ENCODE measurements at places on chromosomes 2 and 18.

DNA sequence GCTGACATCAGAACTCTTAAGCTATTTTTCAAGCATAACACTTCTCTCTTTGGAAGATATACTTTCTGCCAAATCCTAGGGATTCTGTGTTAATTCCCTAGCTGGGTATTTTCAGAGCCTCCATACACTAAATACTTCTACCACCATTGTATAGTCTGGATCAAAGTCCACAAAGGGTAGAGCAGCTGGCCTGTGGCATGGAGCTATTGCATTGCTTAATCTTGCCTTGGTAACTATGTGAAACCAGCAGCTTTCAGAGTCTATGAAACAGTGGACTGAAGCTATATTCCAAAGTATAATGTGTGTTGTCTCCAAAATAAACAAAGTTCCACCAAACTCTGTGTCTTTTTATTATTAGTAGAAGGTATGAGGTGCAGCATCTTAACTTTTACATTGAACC lies 296.9 kb upstream of the CDH19 start:
- H3K4me3 ChIP-seq = no peak overlapping the region
- no peak for DNase-seq
- no peaks in the 10 kb centered on the region for H3K36me3 ChIP-seq
- no peaks in the 10 kb centered on the region for H3K27me3 ChIP-seq
- H3K4me1 ChIP-seq = no peaks in the 10 kb centered on the region

DNA sequence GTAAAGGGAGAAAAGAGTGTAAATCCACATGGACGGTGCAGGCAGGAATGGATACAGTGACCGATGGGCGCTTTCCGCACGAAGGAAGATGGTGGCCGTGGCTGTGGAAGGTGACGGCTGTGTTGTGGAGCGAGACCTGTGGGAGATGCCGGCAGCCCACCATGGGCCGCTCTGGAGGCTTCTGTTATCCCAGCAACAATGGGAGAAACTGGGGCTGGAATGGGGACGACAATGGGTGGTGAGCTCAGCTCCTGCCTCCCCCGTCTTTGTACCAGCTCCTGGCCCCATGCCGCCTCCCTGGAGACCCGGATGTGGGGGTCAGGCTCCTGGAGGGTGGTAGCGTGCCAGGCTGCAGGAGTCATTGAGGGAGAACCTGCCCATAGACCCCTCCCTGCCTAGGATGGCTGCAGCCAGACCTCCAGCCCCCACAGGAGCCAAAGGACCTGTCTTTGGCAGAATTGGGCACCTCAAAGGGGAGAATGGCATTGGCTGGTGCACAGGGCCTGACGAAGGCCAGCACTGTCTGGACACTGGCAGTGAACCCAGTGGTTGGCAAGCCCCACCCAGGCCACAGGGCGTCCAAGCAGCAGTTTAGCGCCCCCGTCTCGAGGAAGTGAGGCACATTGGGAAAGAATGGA lies 72.6 kb downstream of the SLC66A2 start:
- H3K4me3 ChIP-seq = no peak overlapping the region

DNA sequence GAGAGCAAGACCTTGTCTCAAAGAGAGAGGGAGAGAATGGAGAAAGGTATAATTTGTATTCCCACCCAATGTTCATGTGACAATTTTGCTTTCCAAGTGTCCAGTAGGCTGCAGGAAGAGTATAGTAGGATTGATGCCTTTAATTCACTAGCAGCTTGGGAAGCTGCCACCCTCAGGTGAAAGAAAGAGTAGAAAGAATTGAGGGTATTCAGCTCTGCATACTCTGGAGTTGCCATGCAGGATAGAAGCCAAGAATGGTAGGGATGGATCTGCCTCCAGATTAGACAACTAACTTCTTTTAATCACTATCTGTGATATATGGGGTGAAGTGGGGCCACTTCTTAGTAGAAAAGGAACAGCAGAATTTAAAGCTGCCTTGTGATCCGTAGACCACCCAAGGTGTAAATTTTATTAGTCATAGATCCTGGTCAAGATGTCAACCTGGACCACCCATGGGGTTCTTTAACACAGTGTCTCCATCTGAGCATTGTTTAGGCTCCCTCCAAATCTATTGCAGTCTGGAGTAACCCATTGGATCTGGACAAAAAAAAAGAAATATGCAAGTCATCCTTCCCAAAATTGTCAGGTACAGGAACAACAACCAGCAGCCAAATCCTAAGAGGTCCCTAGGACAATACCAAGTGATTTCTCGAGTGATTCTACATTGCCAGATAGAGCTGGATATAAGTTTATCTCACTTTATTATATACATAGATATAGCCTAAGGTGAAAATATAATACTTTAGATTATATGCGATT lies 33.1 kb upstream of the DTNA start:
- no peaks in the 10 kb centered on the region for H3K4me1 ChIP-seq
- H3K27ac ChIP-seq = no peak overlapping the region
- no peak for DNase-seq
- H3K27me3 ChIP-seq = peaks cover 3% of the 10 kb centered on the region
- no peaks in the 10 kb centered on the region for H3K36me3 ChIP-seq
- H3K4me3 ChIP-seq = no peak overlapping the region

DNA sequence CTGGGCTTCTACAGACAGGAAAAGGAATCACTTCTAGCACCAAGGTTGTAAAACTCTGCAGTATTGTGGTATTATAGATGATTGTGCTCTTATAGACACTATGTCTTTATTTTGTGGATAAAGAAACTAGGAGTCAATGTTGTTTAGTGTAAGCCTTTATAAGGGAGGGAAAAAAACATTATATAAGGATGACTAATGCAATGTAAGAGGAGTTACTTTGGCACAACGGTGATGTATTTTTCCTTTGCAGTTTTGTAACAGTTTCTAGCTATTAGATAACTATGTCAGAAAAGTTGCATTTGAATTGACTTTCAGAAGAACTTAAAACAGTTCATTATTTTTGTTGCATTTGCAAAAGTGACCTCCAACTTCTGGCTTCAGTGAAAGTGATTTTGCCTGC lies 545.4 kb downstream of the CCDC85A start:
- no peak overlapping the region for H3K4me3 ChIP-seq
- H3K36me3 ChIP-seq = no peaks in the 10 kb centered on the region
- H3K27me3 ChIP-seq = no peaks in the 10 kb centered on the region
- no peak overlapping the region for H3K27ac ChIP-seq

- H3K4me3 ChIP-seq = no peak overlapping the region
- peaks cover 8% of the 10 kb centered on the region for H3K4me1 ChIP-seq
- DNase-seq = no peak
- H3K36me3 ChIP-seq = no peaks in the 10 kb centered on the region
Measured at GRCh38 chr18:10442551-10442971, 11.9 kb upstream of the APCDD1 start.

DNA sequence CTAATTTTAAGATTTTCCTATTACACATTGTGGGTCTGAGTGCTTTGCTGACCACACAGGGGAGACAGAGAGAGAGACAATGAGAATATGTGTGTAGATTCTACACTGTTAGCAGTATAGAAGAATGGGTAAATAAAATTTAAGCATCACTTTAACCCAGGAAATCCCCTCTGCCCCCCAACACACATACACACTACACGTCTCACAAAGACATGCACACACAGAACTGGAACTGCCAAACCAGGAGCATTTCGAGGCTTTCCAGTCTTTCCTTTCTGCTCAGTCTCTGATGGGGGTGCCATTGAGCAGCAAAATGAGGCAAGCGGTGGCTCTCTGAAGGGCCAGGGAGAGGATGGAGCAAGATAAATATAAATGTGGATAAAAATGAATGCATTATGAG lies 2.5 kb downstream of the MERTK start:
- no peaks in the 10 kb centered on the region for H3K36me3 ChIP-seq
- DNase-seq = peak; percentile 38
- peaks cover 4% of the 10 kb centered on the region for H3K4me1 ChIP-seq
- no peak overlapping the region for H3K4me3 ChIP-seq

DNA sequence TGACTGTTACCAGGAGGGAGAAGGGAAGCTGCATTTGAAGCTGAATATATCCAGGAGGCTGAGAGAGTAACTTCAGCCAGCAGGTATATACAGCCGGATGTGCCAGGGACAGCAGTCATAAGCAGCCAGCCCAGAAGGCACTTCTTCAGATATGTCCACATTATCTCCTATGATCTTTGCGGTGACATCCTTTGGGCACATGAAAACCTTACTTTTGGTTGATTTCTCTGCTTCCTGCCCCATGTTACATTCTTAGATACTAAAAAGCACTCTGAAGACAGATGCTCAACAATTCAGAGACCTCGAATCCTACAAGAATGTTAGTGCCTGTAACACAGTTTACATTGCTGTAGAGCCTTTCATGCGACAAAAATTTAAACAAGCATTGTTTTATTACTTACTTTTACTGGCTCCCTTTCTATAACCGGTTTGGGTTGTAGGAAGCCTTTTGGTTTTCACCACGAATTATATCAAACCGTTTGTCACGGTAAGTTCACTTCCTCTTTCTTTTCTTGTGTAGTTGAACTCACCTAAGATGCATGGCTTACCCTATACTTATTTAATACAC lies 50.3 kb upstream of the TLK1 start:
- H3K4me3 ChIP-seq = no peak overlapping the region
- H3K36me3 ChIP-seq = no peaks in the 10 kb centered on the region
- peak overlapping the region; percentile 87 for H3K27ac ChIP-seq

- DNase-seq = no peak
- no peak overlapping the region for H3K27ac ChIP-seq
- no peaks in the 10 kb centered on the region for H3K4me1 ChIP-seq
- no peak overlapping the region for H3K4me3 ChIP-seq
- H3K36me3 ChIP-seq = no peaks in the 10 kb centered on the region
Measured at GRCh38 chr2:68512966-68513365, 45.6 kb downstream of the APLF start.

GRCh38 chr2:95799892-95800291 lies 191.7 kb downstream of the ANKRD36C start:
- no peak overlapping the region for H3K4me3 ChIP-seq
- no peaks in the 10 kb centered on the region for H3K36me3 ChIP-seq
- no peaks in the 10 kb centered on the region for H3K4me1 ChIP-seq

- no peaks in the 10 kb centered on the region for H3K27me3 ChIP-seq
- H3K4me1 ChIP-seq = peaks cover 8% of the 10 kb centered on the region
- no peak for DNase-seq
- H3K27ac ChIP-seq = no peak overlapping the region
- no peak overlapping the region for H3K4me3 ChIP-seq
- no peaks in the 10 kb centered on the region for H3K36me3 ChIP-seq
Measured at GRCh38 chr18:80201739-80202138, 45.6 kb downstream of the PARD6G start.

GRCh38 chr2:239533569-239534316 lies 132.9 kb upstream of the HDAC4 start:
- no peaks in the 10 kb centered on the region for H3K36me3 ChIP-seq
- no peaks in the 10 kb centered on the region for H3K4me1 ChIP-seq
- H3K27ac ChIP-seq = no peak overlapping the region
- H3K27me3 ChIP-seq = no peaks in the 10 kb centered on the region

DNA sequence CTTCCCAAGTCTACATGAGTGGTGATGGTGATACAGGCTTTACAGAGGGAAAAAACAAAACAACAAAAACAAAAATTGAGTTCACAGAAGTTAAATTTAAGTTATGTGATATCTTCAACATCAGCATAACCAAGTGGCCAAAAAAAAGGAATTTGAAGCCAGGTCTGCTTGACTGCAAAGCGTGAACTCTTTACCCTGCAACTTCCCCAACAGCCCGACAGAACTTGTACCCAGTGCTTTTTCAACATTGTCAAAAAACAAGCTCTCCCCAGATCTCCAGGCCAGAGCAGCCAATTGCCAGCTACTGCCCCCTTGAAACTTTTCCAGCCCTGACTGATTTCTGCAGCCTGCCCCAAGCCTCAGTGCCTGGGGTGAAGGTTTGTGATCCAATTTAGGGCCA lies 76.7 kb downstream of the RNF144A start:
- no peaks in the 10 kb centered on the region for H3K27me3 ChIP-seq
- no peak overlapping the region for H3K27ac ChIP-seq
- no peaks in the 10 kb centered on the region for H3K4me1 ChIP-seq
- no peak for DNase-seq
- no peaks in the 10 kb centered on the region for H3K36me3 ChIP-seq

GRCh38 chr18:50281972-50282520 lies 723 bp upstream of the MBD1 start:
- no peaks in the 10 kb centered on the region for H3K27me3 ChIP-seq
- peak overlapping the region; percentile 82 for H3K27ac ChIP-seq
- peak overlapping the region; percentile 80 for H3K4me3 ChIP-seq
- peaks cover 10% of the 10 kb centered on the region for H3K4me1 ChIP-seq
- DNase-seq = no peak

DNA sequence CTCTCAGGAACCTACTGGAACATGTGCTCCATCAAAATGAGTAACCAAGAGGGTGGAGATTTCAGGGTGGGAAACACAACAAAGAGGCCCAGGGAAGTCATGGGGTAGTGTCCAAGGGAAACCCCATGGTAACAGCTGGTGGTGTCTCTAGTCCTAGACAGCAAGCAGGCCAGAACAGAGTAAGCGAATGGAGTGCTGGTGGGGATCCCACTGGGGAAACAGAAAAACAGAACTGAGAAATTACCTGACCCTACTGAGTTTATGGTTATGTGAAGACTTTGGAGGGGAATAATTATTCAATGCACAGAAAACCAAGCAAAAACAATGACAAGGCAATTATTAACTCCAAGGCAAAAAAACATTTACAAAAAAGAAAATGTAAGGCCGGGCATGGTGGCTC lies 16.9 kb downstream of the ERCC3 start:
- H3K4me1 ChIP-seq = no peaks in the 10 kb centered on the region
- H3K4me3 ChIP-seq = no peak overlapping the region
- peaks cover 58% of the 10 kb centered on the region for H3K36me3 ChIP-seq
- peak; percentile 24 for DNase-seq
- no peak overlapping the region for H3K27ac ChIP-seq
- no peaks in the 10 kb centered on the region for H3K27me3 ChIP-seq

DNA sequence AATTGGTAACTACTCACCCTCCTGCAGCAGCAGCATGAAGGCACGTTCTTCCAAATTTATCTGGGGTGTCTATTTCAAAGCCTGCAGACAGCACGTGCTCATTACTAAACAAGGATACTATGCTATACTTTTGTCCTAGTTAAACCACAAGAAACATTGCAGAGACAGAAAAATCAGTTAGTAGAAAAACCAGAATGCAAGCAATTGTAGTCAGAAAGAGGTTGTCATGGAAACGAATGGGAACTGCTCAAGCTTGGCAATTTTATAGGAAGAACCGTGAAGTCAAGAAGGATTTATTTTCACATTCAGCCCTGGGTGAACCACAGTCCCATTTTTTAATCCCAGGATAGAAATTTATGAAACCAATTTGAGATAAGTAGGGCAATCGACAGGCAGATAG lies 162.2 kb upstream of the PGAP1 start:
- no peak overlapping the region for H3K4me3 ChIP-seq
- H3K4me1 ChIP-seq = peaks cover 7% of the 10 kb centered on the region
- H3K27ac ChIP-seq = no peak overlapping the region
- no peaks in the 10 kb centered on the region for H3K36me3 ChIP-seq
- DNase-seq = peak; percentile 28
